ENCODE measurements at places on chromosomes 1 and 21.
A peak's percentile ranks its signal among the peaks of the same experiment; 100 is the strongest.

- DNase-seq = no peak
These were observed 374.1 kb upstream of the POU3F1 start for GRCh38 chr1:38420666-38421065.

DNA sequence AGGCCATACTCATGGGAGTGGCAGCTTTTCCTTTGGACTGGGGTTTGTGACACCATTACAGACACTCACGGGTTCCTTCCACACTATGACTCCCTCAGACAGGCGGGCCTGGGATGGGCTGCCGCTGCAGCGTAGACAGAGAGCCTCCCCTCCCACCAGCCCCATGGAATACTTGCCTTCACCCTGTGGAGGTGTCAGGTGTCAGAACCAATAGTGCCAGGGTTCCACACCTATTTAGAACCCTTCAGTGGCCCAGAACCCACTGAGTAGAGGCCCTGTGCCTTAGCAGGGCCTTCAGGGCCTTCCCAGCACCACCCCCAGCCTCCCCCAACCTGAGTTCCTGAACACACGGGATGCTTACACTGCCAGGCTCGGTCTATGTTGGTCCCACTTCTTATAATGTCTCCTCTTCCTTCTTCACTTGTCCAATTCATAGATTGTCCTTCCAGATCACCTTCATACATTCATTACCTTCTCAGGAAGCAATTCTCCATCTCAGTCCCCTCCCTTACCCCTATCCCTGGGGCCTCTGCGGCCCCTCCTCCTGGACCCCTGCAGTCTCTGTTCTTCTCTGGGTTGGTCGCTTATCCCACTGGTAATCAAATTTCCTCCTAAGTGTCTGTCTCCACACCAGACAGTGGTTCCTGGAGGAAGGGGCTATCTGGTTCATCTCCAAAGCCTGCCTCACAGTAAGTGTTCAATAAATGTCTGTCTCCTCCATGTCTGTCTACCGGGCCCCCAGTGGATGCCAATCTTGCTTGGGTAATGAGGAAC lies 1.4 kb upstream of the RHBG start:
- DNase-seq = no peak

DNA sequence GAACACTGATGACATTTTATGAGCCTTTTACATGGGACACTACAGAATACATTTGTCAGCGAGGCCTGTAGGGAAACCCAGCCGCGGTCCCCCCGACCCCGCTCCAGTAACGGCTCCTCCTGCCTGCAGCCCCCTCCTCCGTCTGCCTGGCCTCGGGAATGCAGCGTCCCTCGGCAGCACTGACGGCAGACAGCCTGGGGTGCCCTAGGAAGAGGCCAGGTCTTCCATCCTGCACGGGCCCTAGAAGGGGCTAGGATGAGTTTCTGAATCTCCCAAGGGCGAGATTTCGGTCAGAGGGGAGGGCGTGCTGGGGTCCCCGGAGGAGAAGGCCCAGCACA lies 8.4 kb downstream of the SAMD11 start:
- no peak for DNase-seq

DNA sequence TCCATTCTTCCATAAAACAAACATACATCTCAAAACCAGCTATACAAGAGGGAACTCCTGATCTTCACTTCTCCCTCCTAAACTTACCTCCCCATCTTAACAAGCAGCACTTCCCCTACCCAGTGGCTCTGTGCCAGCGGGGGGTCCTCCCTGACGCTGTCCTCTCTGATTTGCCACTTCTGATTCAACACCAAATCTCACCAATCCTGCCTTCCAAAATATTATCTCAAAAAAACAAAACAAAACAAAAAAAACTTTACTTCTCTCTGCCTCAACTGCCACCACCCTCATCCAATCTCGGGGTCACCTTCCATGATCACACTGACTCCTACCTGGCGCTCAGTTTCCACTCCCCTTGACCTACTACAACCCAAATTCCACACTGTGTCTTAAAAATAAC lies 72.8 kb downstream of the SLC45A1 start:
- no peak for DNase-seq

DNA sequence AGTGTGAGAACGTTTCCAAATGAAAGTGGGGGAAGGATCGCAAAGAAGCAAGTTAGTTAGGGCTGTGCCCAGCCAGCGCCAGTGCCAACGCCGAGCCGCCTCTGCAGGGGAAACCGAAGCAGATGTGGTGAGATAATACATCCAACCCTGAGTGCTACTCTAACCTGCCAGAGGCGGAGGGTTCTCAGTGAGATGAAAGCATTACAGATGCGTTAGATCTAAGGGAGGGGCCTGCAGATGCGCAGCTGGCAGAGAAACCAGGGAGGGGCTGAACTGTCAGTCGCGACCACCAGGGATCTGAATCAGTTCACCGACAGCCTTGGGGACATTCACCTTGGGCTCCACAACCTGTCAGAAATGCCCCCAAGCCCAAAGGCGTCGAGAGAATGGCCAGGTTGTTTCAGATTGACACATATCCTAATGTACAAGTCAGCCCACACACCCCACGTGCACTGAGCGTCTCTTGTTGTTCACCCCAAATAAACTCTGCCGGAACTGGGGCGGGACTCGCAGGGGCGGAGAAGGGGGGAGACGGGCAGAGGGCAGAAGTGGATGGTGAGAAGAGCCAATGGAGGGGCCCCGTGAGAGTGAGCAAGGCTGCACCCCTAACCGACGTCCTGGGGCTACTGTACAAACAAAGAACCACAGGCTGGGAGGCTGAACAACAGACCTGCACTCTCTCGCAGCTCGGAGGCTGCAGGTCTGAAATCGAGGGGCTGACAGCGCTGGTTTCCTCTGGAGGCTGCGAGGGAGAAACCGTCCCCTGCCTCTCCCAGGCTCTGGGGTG lies 8.7 kb upstream of the UMODL1 start:
- DNase-seq = no peak

DNA sequence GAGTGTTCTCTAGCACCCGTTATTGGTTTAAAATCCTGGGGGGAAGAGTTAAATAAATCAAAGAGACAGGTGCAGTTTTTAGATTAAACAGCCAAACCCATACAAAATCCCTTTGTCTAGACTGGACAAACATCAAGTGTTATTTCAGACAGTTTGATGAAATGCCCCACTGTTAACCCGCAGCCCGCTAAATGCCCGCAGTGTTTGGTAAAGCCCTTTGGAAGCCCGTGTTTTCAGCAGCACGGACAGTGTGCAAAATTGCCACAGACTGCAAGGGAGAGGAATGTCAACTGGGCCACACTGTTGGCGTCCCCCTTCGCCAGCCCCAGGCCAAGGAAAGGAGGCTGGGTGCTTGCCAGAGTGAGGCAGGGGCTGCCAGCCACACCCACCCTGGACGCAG lies 26.6 kb downstream of the AJAP1 start:
- no peak for DNase-seq

GRCh38 chr1:35431173-35431599 lies 126.0 kb downstream of the KIAA0319L start:
- DNase-seq = no peak

GRCh38 chr1:10265900-10266299 lies 55.5 kb downstream of the KIF1B start:
- no peak for DNase-seq

GRCh38 chr1:209549443-209550205 lies 33.9 kb upstream of the CAMK1G start:
- DNase-seq = no peak

DNA sequence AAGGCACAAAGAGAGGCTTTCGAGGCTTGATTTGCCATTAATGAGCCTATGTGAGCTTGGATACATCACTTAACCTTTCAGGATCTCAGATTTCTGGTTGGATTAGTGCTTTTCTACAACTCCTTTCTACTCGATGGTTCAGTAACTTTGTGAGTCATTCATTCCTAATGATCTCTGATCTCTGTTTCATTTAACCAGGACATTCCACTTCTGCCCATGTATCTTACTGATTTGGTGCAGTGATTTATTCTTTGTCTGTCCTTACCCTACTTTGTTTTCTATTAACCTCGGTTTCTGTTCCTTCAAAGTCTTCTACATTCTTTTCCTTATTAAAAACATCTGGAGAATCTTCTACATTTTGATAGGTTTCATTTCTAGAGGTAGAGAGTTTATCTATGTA lies 94.6 kb upstream of the ZBTB18 start:
- DNase-seq = no peak

GRCh38 chr1:159879977-159880376 lies 17.5 kb upstream of the VSIG8 start:
- peak; percentile 65 for DNase-seq

DNA sequence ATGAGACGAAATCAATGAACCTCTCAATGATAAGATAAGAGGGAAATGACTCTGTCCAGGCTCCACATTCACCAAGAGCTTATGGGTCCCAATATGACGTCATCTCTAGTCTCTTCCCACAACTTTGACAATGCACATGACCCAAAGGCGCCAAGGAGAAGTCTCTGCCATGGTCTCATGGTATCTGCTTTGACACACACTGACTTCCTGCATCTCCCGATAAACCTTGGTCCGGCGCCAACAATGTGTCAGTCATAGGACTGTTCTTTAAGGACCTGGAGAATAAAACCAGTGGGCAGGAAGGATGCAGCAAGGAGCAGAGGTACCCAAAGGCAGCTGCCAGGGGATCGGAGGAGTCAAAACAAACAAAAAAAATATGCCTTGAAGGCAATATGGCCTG lies 46.9 kb upstream of the TMEM51 start:
- DNase-seq = peak; percentile 21

- no peak for DNase-seq
These were observed 6.6 kb downstream of the NID1 start for GRCh38 chr1:236058141-236058934.

GRCh38 chr1:1019122-1019999 lies 559 bp upstream of the AGRN start:
- peak; percentile 83 for DNase-seq

GRCh38 chr1:217627431-217627830 lies 3.5 kb downstream of the GPATCH2 start:
- DNase-seq = no peak

- no peak for DNase-seq
These were observed 6.3 kb downstream of the FAAH start for GRCh38 chr1:46400421-46400820.

DNA sequence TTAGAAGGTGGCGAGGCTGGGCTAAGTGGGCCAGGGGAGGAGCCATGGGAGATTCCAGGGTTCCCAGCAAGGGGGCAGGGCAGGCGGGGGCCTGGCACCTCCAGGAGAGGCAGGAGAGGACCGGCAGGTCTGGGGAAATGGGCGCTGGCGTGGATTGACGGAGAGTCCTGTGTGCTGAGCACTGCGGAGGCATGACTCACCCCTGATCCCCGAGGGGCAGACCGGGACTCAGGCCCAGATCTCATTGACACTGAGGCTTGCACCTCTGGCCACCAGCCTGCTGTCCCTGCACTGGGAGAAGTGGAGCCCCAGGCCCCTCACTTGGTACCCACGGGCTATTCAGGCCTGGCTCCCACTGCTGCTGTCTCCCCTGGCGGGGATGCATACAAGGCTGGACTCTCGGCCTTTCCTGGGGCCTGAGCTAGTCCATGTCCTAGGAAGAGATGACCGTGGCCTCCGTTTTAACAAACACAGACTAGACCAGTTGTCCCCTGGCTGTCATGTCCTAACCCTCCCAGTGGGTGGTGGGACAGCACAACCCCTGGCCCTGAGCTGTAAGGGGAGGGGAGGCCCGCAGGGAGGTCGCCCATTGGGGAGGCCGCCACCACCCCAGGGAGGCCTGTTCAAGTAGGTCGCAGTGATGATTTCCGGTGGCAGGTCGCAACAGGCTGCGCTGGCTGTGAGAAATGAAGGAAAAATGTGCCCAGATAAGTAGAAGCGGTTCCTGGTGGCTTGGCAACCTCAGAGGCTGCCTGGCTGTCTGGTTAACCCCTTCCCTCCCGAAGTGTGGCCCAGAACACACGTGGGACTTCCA lies 39.7 kb downstream of the RIPK4 start:
- DNase-seq = peak; percentile 46

DNA sequence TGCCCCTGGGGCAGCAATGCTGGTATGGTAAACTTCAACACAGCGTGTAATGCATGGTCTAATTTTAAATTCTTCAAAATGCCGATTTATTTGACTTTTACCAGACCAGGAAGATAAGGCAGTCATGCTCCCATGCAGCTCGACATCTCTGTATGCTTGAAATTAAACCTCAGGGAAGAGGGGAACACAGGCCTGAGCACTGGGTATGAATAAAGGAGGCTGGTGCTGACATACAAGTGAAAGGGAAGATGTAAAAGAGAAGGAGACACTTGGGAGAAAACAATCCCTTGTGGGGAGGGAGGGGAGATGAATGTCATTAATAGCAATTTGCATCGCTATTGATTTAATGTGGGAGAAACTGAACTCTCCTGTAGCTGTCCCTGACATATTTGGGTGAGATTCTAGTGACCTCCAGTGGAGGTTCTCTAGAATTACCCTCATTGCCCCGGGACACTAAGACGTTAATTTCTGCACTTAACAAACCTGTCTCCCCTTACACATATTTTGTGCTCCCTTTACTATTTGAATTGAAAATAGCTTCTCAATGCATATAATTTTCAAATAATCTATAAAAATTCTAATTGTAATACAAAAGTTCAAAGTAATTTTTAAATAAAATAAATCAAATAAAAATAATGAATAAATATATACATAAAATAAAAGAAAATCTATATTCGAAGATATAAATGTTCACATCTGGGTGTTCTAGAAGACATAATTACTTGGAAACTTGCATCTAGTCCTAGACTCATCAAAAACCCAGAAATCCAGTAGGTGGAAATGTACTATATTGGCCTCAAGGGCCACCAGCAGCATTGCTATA lies 283.1 kb downstream of the LMX1A start:
- peak; percentile 60 for DNase-seq

- DNase-seq = no peak
These were observed 41.2 kb upstream of the RAB4A start for GRCh38 chr1:229229721-229230139.

- no peak for DNase-seq
These were observed 8.9 kb downstream of the SIPA1L2 start for GRCh38 chr1:232621050-232621449.

- DNase-seq = no peak
These were observed 31.8 kb upstream of the ENAH start for GRCh38 chr1:225684741-225685140.

Data from RKO (cell line).